ENCODE measurements at places on chromosomes 12 and 14.

DNA sequence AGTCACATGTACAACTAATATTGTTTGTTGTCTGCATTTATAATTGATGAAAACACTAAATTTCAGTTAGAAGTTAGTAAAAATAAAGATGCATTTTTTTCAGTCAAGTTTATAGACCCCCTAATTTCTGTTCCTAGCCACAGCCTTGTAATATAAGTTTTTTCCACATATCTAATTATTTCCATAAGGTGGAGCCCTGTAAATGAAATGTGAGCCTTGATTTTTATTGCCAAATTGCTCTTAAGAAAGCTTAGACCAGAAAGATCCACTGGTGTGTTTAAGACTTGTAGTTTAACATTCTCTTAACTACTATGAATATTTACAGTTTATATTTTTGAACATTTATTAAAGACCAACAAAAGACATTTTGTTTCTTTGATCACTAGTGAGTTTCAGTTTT lies 322.1 kb upstream of the RGS6 start:
- DNase-seq, result no peak

DNA sequence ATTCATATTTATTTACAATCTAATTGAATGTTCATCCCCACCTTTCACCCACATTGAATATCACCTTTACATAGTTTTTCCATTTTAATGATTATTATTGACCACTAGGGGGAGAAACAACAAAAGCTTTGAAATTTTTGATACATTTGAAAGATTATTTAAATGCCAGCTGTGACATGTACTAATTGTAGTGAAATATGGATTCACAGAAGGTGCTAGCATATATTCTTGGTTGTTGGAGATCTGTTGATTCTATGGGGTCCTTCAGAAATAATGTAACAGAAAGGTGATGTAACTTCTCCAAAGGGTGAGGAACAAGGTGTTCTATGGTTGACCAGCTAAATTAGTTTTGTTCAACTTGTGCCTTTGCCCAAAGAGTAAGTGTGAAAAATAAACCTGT lies 22.4 kb upstream of the GPR33 start:
- DNase-seq, result peak; percentile 12

DNA sequence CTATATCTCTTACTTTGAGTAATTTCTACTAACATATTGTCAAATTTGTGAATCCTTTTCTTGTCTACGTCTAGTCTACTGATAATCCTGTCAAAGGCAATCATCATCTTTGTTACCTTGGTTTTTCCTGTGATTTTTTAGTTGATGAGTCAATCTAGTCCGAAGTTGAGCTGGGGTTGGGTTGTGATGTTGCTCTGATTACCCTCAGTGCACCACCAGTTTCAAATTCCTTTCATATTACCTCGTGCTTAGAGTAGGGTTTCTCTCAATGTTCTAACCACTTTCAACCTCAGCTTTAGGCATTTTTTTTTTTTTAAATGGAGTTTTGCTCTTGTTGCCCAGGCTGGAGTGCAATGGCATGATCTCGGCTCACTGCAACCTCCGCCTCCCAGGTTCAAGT lies 186.8 kb downstream of the BTG1 start:
- DNase-seq, result no peak

DNA sequence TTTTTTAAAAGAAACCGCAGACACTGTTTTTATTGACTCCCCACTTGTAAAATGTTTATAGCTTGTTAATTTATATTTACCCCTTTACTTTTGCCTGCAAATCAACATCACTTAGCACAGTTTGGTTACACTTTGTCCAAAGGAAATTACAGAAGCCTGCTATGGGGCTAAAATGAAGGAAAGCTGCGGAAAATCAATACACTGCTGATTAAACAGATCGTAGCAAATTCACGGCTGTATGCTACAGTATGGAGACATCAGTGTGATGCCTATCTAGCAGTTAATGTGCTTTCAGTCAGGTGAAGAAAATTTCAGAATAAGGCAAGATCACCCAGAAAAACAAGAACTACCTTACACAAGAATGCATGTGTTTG lies 110.0 kb downstream of the FOXG1 start:
- no peak for DNase-seq

All from putamen (tissue), 1 donor.